ENCODE measurements at places on chromosomes 12 and 14. TPM values are rescaled to one million over a fixed set of nuclear protein-coding genes. Genes with fewer than 3 reads are reported as not detected.

The KRT3 gene
- total RNA-seq, result not detected

DNA sequence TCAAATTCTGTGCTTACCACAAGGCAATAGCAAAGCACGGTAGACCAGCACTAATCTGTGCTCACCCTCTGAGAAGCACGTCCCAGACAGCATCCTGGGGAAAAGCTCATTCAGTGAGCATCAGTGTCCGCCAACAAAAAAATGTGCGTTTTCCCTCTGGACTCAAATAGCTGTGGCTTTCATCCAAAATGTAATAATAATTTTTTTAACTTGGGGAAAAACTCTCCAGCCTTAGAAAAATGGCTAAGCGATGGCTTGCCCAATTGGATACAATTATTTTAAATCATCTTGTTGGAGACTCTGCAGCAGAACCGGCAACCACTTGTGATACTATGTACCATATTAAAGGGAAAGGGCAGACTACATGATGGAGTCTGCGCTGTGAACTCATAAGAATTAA lies 1.1 kb upstream of the KRT77 start:
- DNase-seq, result no peak

- DNase-seq, result no peak
Observed at GRCh38 chr12:3532931-3533702, 42.1 kb downstream of the PRMT8 start.

DNA sequence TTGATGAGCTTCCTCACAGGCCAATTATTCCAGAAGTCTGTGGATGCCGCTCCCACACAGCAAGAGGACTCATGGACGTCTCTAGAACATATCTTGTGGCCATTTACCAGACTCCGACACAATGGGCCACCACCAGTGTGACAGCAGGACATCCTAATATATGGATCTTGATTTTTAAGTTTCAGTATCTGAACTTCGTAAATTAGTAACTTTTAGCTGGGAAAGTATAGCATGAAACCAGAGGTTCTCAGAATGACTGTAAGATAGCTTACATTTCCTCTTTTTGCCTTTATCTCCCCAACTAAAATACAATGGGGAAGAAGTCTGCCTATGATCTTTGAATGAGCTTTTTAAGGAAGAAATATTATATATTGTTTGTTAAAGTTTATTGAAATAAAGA lies 87.0 kb downstream of the DNAI7 start:
- no peak for DNase-seq

GRCh38 chr14:88934351-88934806 lies 109.9 kb downstream of the TTC8 start:
- DNase-seq, result no peak

- DNase-seq, result no peak
Observed at GRCh38 chr12:129310346-129310745, 457.1 kb downstream of the GLT1D1 start.

- no peak for DNase-seq
Observed at GRCh38 chr12:81015510-81015909, 62.4 kb upstream of the ACSS3 start.

DNA sequence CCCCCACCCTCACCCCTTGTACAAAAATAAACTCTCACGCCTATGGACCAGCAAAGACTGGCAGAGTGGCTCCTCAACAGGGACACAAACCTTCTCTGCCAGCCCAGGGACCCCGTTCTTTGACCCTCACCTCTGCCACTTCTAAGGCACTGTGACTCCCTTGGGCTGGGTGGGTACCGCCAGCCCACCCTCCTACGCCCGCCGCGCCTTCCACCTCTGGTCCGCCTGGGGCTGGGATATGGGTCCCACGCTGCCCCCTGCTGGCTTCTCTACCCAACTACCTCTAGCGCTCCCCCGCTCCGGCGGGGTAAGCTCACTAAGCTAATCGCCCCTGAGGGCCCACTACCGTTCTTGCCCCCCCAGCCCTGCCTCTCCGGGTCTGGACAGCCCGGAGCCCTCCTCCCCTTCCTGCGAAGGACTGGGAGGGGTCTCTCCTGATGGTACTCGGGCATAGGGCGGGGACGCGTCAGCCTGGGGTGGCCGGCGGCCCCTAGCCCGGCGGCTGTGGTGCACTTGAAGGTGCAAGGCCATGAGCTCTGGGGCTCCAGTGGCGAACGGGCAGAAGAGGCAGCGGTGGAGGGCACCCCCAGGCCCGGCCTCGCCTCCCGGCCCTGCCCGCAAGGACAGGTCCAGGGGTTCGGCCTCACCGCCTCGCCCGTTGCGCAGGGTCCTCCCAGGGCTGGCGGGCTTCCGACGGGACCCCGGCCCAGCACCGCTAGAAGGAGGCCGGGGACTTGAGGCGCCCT lies 8.1 kb downstream of the ZNF219 start:
- no peak for DNase-seq

- no peak for DNase-seq
Observed at GRCh38 chr12:132275110-132275531, 54.3 kb downstream of the GALNT9 start.

The ZBTB1 gene
- total RNA-seq, result 137 TPM

The FGF23 gene
- total RNA-seq, result not detected

GRCh38 chr14:22427771-22428231 lies 161.2 kb downstream of the DAD1 start:
- no peak for DNase-seq

DNA sequence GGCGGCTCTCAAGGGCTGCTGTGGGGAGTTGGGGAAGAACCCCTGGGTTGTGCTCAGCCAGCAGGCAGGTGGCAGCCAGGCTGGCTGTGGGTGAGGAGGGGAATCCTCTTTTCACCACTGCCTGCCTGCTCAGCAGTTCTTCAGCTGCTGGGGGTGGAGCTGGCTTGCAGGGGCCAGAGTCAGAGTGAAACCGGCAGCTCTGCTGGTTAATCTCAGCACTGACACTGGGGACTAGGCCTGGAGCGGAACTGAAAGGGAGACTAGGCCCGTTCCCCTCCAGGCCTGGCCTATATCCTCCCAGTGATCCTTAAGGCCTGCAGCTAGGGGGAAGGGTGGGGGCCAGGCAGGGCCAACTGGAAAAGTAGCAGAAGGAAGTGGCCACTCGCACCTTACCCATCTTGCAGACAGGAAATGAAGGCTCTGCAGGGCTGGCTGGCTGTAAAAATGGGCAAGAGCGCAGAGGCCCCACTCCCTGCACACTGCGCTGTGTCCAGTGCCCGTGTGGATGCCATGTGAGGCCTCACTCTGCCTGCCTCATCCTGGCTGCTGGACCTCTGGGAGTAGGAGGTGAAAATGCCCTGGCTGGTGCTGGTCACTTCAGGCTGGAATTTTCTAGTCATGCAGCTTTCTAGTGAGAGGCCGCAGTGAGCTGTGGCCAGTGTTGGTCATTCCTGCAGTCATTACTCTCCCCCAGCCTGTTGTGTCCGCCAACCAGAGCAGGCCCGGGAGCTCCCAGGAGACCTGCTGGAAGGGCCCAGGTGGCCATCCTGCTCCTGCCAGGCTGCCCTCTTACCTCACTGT lies 39.4 kb downstream of the SH2B3 start:
- peak; percentile 66 for DNase-seq

The BIN2 gene
- 233 TPM for total RNA-seq

DNA sequence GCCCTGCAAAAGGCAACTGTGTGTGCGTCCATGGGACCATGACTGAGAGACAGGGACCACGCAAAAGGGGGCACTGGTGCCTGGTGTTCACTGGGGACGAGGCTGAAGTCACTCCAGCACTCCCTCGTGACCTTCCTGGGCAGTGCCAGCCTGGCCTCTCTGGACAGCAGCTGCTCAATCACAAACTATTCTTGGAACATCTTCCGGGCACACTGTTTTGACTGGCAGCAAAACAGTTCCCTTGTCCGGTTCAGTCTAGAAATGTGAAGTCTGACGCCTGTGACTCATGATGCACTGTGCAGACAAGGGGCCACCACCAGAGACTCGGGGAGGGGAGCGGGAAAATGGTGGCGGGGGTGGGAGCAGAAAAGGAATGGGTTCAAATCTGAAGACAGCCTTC lies 20.8 kb downstream of the SNRNP35 start:
- DNase-seq, result no peak

- DNase-seq, result no peak
Observed at GRCh38 chr12:122126342-122126635, 47.7 kb downstream of the IL31 start.

The CPNE6 gene
- total RNA-seq, result not detected

GRCh38 chr14:69845787-69846186 lies 33.4 kb upstream of the SMOC1 start:
- no peak for DNase-seq

The SELPLG gene
- total RNA-seq, result 91.3 TPM

GRCh38 chr12:109952160-109952858 lies 43.9 kb downstream of the GIT2 start:
- no peak for DNase-seq

The PROX2 gene
- not detected for total RNA-seq

The NPAS3 gene
- not detected for total RNA-seq

The CACNB3 gene
- total RNA-seq, result 8.0 TPM

- DNase-seq, result no peak
Observed at GRCh38 chr14:105765893-105766614, 239.7 kb downstream of the TMEM121 start.

DNA sequence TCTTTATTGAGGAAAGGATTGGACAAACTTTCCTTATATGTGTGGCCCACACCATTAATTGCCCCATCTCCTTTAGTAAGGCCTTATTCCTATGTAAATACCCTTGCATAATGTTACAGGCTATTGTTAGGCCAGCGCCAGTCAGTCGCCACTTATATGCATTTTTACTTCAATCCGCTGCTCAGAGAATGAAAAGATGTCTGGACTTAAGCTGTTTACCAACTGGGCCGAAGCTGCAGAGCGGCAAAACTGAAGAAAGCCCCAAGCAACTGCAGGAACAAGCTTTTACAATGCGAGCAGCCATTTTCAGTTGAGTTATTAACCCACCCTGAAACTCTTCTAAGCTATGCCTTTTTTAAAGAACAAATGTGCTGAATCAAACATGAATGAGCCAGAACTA lies 92.1 kb upstream of the OTX2 start:
- no peak for DNase-seq

The BCL2L2 gene
- 3.5 TPM for total RNA-seq

DNA sequence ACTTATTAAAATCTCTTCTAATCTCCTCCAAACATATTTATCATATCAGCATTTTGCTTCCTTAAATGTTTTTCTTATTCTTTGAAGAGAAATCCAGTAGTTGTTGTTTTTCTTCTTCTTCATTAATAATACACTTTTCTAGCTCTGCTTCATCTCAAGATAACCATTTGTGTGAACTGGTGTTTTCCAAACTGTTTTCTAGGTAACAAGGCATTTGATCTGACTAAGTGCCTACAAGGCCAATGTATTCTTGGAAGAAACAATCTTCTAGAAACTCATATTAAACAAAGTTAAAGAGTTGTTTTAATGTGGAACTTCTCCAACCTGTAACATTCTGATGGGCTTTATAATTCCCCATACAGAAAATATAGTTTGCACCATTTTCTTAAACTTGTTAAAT lies 30.8 kb upstream of the IFNG start:
- no peak for DNase-seq

GRCh38 chr12:86777325-86777724 lies 521.1 kb upstream of the MGAT4C start:
- DNase-seq, result no peak

The IL23A gene
- 44.9 TPM for total RNA-seq

- DNase-seq, result no peak
Observed at GRCh38 chr12:50240096-50240791, 43.1 kb downstream of the LIMA1 start.

GRCh38 chr12:61566183-61566582 lies 694.0 kb upstream of the USP15 start:
- DNase-seq, result no peak

The DTX1 gene
- total RNA-seq, result 20.7 TPM

- DNase-seq, result no peak
Observed at GRCh38 chr14:75047506-75047905, 3.8 kb downstream of the MLH3 start.

DNA sequence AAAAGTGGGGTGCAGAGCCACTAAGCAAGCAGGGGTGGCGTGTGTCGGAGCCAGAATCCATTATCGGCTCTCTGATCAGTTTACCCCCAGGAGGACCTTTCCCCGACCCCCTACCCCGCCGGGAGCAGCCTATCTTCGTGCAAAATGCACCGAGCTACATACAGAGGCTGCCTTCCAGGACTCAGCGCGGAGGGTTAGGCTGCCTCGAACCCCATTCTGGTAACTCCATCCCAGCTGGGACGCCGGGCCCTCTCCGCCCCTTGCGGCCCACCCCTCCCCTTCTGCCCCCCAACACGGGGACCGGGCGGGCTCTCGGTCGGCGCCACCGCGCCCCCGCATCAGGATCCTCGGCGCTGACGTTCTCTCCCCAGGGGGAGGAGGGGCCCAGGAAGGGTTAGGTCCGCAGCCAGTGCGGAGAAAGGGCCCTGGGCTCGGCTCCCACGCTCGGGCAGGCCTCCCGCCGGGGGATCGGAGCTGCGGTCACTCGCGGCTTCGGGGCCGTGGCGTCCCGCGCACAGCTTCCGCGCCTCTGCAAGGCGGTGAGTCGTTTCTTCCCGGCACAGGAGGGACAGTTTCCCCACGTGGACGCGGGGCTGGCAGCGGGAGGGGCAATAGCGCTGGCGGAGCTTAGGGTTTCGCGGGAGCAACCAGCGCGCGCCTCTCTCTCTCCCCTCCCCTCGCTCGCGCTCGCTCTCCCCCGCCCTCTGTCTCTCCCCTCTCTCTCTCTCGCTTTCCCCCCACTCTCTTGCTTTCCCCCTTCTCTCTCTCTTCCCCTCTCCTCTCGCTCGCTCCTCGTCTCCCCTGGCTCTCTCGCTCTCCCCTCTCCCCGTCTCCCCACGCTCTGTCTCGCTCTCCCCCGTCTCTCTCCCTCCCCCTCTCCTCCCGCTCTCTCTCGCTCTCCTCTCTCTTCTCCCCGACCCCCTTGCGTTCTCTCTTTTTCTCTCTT lies 12.5 kb upstream of the MAP3K9 start:
- DNase-seq, result peak; percentile 49

DNA sequence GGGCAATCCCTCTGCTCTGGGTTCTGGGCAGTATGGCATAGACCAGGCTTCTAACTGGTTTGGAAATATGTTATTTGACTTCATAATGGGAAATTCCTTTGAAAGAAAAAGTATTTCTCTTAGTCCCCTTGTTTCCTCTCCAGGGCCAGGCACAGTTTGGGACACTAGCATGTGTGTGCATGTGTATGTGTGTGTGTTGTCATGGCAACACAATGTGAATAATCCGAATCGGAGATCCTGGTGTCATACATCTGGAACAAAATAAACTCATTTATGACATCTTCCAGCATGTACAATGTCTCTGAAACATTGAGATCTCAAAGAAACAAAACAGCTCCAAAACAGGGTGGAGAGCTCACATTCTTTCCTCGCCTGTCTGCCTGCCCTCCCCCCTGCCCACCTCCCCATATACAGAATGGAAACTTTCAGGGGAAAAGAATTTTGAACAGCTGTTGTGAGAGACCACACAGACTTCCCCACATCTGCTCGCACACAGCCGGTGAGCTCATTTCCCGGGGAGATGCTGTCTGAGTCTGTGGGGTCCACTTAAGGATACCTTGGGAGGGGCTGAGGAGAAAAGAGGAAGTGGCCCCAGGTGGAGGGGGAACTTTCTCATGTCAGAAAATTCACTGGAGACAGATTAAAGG lies 55.5 kb upstream of the PARP11 start:
- DNase-seq, result no peak

The TMTC2 gene
- 6.2 TPM for total RNA-seq

DNA sequence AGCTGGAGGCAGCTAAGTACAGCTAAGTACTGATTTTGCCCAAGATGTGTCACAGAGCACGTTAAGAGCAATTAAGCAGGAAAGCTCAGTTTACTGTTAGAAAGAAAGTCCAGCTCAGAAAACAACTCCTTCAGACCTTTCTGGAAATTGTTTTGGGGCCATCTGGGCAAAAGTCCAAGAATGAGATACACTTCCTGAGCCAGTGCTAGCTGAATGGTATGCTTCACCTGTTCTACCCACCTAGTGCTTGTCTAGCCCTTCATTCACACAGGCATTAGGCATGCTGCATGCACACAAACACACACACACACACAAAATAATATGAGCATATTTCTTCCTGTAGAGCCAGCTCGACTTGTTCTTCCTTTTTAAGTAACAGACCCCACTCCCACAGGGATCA lies 6.6 kb upstream of the IKZF4 start:
- no peak for DNase-seq
